Posterior vena cava (tissue), 2 donors: ENCODE measurements at places on chromosomes 6 and 20. TPM values are rescaled to one million over a fixed set of nuclear protein-coding genes. Genes with fewer than 3 reads are reported as not detected.
A peak's percentile ranks its signal among the peaks of the same experiment; 100 is the strongest.

DNA sequence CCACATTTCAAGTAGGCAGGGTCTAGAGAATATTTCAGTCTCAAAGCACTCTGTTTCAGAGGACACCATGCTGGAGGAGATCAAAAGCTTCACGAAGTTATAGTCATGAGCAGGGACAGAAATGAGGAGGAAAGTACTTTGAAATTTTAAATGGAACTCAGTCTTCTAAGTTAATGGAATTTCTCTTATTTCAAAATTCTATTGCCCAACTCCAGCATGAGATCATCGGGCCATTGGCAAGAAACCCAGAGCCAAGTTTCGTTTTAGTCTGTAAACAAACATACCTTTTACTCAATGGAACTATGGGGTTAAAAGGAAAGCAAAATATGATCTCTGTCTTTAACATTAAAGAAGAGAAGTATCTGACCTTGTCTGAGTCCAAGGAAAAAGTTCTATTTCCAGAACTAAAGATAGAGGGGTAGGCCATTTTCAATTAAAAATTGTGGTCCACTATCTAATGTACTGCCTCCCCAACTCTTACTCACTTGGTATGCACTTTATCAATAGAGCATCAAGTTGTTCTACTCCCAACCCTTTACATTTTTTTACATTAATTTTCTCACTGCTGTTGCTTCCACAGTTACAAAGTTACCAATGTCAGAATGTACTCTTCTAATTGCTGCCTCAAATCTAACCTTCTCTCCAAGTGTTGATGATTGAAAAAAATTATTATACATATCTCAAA, 235.3 kb upstream of the NRSN1 start:
- DNase-seq: no peak

DNA sequence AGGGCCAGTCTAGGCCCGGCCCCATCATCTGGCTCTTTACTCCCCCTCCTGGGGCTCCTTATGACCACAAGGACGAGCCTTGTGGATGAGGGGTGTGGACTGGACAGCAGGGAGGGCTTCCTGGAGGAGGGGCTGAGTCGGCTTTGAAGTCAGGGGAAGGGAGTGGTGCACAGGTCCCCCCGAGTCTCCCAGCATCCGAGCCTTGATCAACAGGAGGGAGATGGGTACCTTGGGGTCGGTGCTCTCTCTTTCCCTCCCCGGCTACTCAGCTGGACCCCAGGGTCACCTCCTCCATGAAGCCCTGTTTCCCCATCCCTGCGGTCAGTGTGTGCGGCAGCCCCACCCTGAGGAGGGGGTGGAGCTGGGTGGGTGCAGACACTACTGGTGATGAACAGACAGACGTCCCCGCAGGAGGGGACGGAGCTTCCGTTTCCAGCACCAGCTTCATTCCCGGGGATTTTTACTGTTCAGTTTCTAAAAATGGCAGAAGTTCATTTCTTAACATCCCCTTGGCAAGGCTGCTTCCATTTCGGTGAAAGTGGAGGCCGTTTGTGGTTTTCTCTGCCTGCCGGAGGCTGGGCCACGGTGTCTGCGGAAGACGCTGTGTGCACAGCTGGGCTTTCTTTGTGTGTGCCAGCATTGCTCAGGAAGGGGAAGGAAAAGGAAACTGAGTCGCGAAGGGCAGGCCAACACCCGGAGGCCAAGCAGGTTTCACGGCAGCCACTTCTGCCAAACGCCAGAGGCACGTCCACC, 19.6 kb downstream of the NTSR1 start:
- DNase-seq: peak; percentile 76

DNA sequence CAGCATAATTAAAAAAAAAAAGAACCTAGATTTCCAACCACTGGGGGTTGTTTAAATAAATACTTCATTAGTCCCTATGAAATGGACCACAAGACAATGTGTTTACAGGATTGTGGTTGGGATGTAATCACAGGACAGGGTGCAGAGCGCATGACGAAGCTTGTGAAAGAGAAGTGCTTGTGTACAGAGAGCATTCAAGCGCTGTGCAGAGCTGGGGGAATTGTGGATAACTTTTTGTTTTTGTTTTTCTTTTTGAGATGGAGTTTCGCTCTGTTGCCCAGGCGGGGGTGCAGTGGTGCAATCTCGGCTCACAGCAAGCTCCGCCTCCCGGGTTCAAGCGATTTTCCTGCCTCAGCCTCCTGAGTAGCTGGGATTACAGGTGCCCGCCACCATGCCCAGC, 22.3 kb downstream of the LAMA5 start:
- DNase-seq: no peak

DNA sequence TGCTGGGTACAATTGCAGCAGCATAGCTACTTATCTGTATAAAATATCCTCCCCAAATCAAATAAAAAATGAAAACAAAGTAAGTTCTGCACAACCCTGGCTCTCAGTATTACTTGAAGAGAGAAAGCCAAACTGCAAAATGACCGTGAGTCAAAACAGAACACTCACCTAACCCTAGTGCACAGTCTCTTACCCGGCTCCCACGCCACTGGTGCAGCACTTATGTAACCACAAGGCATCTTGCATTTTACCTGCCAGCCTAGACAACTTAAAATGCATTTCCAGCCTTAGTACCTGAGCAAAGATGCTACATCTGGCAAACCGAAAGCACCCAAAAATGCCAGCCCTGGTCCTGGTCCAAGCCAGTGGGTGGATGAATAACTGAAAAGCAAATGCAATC, 12.4 kb upstream of the SIRPB1 start:
- DNase-seq: no peak

- DNase-seq: no peak
Observed at GRCh38 chr20:23670361-23670760, 18.5 kb downstream of the CST4 start.

DNA sequence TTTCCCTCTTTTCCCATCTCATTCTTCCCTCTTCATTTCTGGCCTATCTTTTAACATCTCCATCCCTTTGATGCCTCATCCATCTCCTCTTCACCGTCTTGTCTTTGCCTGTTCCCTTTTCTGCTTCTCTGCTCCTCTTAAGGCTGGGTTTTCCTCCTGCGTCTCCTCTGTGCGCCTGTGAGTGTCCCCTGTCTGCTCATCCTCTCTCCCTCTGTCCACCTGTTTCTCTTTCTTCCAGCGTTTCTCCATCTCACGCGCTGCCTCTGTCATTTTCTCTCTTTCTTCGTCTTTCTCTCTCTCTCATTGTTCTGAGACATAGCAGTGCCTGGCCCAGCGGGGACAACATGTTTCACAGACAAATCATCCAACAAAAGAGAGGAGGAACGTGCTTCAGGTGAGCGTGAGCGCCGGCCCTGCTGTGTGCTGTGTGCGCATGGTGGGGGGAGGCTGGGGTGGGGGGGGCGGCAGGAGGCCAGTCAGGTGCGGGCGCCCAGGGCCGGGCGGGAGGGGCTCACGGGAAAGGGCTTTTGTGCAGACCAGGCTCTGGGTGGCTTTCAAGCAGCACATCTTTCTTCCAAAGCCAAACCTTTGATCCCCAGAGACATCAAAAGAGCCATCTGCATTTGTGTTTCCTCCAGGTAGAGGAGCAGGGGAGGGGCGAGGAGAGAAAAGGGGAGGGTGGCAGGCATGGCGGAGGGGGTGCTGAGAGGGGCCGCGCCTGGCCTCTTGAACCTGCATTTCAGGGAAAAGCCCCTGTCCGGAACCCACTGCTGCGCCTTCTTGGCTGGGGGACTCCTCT, 121.3 kb downstream of the VEGFA start:
- DNase-seq: no peak

Gene NR2E1
- not detected for total RNA-seq

GRCh38 chr6:170434821-170435155, 118.3 kb downstream of the PSMB1 start:
- DNase-seq: peak; percentile 70
